ENCODE measurements at places on chromosomes 2 and 18.
A peak's percentile ranks its signal among the peaks of the same experiment; 100 is the strongest.

DNA sequence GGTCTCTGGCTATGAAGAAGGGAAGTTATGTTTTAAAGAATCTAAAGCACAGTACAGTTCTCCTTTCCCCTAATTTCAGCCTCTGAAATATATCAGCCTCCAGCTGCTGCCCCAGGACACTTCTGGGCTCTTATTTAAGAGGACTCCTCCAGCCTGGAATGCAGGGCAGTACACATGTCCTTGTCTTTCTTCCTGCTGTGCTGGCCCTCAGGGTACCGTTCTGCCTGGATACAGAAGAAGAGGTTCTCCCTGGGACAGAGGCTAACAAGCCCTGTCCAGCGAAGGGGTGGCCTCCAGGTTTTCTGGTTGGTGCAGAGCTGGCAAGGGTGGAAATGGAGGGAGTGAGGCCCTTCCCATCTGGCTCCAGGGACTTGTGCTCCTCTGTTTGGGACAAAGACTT, 22.1 kb downstream of the MLPH start:
- no peak for DNase-seq

DNA sequence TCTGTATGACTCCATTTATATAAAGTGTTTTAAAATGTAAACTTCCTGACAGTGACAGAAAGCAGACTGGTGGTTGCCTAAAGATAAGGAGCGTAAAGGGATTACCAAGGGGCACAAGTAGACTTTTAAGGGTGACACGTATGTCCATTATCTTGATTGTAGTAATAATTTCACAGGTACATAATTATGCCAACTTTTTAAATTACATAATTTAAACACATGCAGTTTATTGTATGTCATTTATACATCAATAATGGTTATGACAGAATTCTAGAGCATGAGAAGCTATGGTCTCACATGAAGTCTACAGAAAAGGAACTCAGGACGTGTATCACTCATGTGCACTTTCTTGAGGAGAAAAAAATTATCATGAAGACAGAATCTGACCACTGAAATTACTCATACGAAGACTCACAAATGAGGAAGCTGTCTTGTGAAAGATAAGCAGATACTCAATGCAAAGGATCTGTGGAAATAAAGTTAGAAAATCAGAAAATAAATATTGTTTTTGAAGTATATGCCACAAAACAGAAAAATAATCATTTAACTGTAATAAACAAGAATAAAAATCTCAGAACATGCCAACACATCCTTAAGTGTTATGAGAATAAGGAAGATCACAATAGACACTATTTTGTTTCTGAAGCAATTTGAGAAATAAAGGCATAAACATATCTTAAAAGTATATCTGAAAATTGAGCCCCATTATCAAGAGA, 84.4 kb downstream of the TMEM131 start:
- DNase-seq: no peak

DNA sequence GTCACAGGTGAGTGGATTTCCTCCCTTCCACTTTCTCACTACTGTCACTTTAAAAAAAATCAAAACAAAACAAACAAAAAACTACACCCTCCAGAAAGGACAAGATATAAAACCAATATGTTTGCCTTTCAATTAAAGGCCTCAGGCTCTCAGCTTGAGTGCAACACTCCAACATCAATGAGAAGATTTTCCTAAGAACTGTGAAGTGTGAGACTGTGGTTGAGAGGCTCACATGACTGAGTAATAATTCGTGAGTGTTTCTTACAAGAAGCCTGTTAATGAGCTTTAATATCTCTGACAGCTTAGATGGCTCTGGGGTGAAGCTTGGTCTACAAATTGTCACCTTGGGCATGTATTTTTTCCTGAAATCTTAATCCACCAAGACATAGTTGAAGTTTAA, 216.1 kb downstream of the ETAA1 start:
- no peak for DNase-seq

DNA sequence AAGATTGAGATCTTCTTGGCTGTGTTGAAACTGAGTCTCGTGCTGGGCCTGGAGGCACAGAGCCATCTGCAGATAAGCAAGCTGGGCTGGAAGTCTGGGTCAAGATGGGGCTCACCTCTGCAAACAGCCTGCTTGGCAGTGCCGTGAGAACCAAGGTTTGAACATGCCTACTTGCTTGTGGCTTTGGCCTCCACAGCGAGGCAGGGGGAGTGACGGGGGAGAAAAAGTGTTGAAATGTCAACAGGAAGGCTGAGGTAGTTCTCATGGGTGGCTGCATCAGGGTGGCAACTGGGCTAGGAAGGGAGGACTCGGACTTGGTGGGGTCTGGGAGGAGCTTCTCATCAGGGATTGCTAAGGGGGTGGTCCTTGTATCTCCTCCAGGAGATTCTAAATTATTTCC, 99.7 kb downstream of the THNSL2 start:
- no peak for DNase-seq

- DNase-seq: peak; percentile 86
Observed at GRCh38 chr2:232876161-232876977, 6.3 kb downstream of the SNORC start.

DNA sequence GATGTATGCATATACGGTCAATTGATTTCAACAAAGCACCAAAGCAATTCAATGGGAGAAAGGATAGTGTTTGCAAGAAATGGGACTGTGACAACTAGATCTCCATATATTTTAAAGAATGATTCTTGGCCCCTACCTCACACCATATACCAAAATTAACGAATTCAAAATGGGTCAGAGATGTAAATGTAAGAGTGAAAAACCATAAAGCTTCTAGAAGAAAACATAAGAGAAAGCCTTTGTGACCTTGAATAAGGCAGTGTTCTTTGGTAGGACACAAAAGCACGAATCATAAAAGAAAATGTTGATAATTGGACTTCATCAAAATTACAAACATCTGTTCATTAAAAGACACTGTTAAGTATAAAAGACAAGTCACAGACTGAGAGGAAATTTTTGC, 5.0 kb upstream of the PROC start:
- DNase-seq: no peak

DNA sequence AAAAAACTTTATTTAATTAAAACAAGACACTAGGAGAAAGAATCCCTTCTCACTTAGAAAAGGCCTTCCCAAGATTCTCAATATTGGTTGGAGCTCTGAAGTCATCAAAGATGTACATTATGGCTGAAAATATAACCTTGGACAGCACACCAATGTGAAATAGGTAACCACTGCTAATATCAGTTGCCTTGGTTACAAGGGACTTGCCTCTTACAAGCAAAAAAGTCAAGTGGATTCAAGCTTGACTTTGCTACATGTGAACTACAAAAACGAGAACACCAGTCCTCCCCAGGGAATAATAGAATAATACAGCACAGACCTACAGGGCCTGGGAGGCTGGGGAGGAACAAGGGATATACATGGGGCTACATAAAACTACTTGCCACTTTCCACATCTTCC, 46.1 kb downstream of the NABP1 start:
- DNase-seq: no peak

- no peak for DNase-seq
Observed at GRCh38 chr2:199216253-199216652, 241.5 kb downstream of the SATB2 start.

DNA sequence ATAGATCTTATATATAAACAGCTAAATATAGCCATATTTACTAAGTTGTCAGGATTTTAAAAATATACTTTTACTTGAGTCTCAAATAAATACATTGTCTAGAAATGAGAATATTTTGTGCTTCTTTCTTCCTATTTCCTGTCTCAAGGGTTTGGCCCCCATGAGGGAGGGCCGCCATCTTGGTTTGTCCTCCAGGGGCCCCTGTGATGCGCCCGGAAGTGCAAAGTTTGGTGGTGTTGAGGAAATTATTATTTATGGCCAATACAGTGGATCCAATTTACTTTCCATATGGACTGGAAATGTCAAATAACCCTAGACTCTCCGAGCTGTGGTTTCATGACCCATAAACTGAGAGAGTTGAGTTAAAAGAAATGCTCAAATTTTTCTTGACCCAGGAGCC, 104.7 kb upstream of the OTOS start:
- DNase-seq: no peak
